HT-29 (cell line): ENCODE measurements at places on chromosomes 6 and 20. TPM values are rescaled to one million over a fixed set of nuclear protein-coding genes. Genes with fewer than 3 reads are reported as not detected.

GRCh38 chr6:151180330-151181048, 59.3 kb upstream of the AKAP12 start:
- DNase-seq, result no peak

Gene PLAGL2
- 6.9 and 7.9 TPM in 2 replicates for total RNA-seq

Gene HLA-DQA2
- not detected in 2 replicates for total RNA-seq

- no peak for DNase-seq
Measured at GRCh38 chr6:167764713-167765479, 61.8 kb upstream of the AFDN start.

DNA sequence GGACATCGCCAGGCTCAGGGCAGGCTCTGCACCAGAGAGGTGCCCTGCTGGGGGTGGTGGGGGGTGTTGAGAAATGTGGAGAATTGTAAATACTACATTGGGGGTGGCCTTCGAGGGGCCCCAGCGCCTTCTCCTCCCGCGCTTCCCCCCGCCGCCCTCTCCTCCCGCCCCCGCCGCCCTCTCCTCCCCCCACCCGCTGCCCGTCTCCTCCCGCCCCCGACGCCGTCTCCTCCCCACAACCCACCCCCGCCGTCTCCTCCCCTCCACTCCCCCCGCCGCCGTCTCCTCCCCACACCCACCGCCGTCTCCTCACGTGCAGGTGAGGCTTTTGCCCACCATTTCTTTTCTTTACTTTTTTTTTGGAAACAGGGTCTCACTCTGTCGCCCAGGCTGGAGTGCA, 1.5 kb upstream of the SRMS start:
- DNase-seq, result no peak

Gene GRM1
- not detected in 2 replicates for total RNA-seq

DNA sequence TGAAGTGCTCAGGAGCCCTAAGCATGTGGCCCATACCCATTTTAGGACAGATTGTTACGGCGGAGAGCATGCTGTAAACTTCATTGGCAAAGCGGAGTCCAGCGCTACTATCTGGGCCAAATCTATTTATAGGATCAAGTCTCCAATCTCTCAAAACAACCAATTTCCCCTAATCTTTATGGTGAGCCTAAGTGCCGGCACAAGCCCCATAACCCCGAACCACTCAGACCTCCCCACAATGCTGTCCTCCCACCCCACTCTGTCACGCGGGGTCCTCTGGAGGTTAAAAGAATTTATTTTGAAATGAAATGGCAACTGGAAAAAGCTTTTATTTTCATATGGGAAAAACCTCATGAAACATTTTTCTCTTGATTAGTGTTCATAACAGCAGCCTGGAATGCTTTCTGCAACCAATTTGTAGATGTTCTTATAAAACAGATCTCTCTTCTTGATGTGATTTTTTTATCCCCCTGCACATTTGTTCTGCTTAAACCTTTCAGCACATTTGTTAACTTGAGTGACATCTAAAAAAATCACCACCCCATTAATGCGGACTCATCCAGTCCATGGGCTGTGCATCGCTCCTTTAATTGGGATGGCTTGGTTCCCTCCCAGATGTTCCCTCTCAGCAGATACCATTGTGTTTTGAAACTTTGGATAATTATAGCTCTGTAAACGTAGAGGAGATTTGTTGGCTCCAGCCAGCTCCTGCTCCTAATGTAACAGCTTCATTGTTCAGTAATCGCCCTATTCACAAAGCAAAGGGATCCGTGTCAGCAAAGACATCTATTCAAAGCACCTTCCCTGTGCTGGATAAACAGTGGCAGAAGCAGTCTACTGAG, 323.6 kb downstream of the CD83 start:
- no peak for DNase-seq

DNA sequence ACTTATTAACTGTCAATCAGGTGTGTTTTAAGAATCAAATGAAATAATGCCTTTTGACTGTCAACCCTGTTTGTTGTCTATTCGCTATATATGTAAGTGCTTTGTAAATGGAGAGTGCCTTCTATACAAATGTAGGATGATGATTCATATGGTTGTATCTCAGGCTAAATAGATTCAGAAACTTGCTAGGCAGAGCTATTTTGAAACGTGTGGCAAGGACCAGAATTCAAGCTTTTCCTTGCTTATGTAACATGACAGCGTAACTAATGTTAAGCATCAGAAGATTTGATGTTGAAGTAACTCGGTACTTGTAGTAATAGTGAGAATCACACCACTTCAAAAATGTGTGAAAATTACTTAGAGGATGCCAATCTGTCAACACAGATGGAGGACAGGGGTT, 3.4 kb downstream of the OGFRL1 start:
- no peak for DNase-seq

GRCh38 chr6:51528556-51528955, 558.9 kb downstream of the PKHD1 start:
- DNase-seq, result no peak

DNA sequence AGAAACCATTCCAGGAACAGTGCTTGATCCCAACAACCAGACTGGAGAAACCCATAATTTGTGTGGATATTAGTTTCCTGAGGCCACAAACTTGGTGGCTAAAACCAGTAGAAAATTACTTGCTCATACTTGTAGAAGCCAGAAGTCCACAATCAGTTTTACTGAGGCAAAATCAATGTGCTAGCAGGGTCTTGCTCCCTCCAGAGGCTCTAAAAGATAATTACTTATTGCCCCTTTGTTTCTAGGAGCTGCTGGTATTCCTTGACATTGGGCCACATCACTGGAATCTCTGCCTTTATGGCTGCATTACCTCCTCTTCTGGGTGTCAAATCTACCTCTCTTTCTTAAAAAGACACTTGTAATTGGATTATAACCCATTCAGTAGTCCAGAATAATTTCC, 142.2 kb upstream of the SAMD5 start:
- no peak for DNase-seq

GRCh38 chr6:42152024-42152423, 9.6 kb upstream of the C6orf132 start:
- DNase-seq, result no peak

DNA sequence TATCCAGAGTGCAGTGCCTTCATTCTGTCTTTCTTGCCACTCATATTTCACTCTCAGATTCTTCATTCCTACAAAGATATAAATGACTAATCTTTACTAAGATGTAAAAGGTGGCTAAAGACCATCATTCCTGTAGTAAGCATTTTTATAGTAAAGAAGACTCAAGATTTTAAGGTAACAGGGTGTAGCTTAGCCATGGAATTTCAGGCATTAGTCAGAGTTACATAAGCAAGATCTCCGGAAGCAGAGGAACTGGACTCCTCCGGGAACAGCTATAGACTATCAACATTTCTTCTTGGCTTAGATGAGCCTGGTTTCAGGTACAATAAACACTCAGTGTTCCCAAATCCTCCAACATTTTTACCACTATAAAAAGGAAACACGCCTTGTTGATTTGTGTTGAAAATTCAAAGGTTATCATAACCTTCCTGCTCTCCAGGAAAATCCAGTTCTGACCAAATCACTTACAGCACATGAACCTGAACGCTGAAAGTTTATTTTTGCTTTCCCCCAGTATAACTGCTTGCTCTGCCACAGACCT, 23.7 kb downstream of the SERPINB1 start:
- peak; percentile 76 for DNase-seq

DNA sequence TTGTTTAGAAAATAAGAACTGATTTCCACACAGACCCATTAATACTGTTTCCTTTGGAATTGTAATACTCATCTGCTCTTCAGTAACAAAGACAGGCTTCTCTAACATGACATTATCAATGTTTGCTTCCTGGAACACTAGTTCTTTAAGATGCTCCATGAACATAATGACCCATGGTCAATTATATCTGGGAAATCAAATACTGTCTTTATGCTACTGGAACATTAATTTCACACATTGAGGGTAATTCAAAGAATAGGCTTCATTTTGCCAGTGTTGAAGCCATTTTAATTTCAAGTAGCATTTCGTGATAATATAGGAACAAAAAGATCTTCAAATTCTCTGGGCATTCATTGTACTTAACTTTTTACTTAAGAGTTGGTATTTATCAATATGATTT, 80.9 kb downstream of the OPN5 start:
- no peak for DNase-seq

DNA sequence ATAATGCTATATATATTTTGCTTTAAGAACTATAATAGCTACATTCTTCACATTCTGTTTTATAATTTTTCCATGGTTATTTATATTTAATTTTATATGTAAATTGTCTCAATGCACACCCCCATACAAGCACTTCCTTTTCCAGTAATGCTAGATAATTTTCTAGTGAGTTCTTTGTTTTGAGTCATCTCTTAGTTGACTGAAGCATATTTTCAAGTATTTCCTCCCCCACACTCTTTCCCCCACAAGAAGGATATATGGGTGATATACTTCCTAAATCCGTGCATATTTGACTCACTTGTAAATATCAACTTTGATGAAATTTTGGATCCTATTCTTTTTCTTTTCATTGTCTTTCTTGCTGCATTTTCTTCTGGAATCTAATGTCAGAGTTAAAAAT, 82.1 kb upstream of the SRSF6 start:
- DNase-seq, result no peak

- no peak for DNase-seq
Measured at GRCh38 chr6:109059571-109060021, 35.0 kb downstream of the SESN1 start.

GRCh38 chr6:43921548-43922425, 151.8 kb downstream of the VEGFA start:
- no peak for DNase-seq

GRCh38 chr20:4637081-4637797, 84.5 kb upstream of the PRND start:
- peak; percentile 18 for DNase-seq

Gene ULBP1
- total RNA-seq, result 0.13 TPM in 1 of 2 replicates, not detected in the other

DNA sequence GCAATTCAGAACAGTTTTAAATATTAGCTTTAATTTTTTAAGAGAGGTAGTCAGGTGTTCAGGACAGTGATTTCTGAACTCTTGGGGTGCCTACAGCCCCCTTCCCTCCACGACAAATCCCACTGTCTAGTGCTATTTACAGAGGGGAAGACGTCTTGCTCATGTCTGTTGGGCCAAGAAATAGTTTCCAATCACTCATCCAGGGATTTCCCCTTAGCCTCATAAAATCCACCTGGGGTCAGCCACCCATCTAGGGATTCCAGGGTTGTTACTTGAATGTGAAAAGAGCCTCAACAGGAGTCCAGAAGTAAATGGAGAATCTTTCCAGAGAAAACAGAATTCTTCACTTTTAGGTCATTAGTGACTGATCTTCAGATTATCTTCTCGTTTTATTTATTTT, 37.0 kb downstream of the BICRAL start:
- no peak for DNase-seq

- DNase-seq, result no peak
Measured at GRCh38 chr20:40535816-40536215, 153.2 kb downstream of the MAFB start.

Gene IPCEF1
- 0.44 TPM in 1 of 2 replicates, not detected in the other for total RNA-seq

GRCh38 chr6:63807056-63807455, 171.5 kb downstream of the PHF3 start:
- DNase-seq, result no peak

DNA sequence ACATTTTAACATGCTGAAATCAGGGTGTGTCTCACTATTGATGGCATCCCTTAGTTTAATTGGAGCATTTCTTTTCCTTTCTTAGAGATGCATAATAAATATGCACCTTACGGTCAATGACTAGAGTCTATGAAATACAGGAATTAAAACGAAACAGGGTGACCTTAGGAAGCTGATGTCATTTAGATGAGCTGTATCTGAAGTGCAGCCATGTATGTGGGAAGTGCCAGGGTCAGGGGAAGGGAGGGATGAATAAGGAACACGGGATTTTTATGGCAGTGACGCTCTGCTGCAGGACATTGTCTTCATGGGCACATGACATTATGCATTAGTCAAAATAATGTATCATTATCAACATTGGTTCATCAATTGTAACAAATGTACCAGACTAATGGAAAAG, 84.0 kb downstream of the AGPAT4 start:
- no peak for DNase-seq

DNA sequence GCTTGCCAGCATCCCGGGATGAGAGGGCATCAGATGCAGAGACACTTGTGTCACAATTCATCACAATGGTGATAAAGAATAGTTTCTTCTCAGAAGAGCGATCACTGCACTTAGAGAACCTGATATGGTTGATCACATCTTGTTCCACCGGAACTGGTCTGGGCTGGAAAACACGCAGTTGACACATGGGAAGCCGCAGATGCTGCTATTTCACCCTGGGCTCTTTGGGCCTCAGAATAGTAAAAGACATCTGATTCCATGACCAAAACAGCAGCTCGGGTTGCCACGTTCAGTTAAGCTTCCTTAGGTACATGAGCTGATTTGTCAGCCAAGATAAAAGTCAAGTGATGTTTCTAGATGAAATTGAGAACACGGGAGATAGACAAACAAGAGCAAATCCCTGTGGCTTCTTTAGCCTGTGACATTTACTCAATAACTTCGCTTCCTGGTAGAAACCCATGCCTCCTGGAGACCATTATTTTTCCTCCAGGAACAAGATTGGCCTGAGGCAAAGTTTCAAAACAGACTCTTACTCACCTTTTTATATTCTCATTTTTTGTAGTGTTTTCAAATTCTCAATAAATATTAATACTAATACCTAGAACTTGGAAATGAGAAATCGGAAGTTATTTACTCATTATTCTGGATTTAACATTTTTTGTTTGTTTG, 59.4 kb downstream of the TRMT6 start:
- no peak for DNase-seq

GRCh38 chr6:43833223-43833995, 63.4 kb downstream of the VEGFA start:
- no peak for DNase-seq

Gene FNDC11
- 2.2 and 2.4 TPM in 2 replicates for total RNA-seq

DNA sequence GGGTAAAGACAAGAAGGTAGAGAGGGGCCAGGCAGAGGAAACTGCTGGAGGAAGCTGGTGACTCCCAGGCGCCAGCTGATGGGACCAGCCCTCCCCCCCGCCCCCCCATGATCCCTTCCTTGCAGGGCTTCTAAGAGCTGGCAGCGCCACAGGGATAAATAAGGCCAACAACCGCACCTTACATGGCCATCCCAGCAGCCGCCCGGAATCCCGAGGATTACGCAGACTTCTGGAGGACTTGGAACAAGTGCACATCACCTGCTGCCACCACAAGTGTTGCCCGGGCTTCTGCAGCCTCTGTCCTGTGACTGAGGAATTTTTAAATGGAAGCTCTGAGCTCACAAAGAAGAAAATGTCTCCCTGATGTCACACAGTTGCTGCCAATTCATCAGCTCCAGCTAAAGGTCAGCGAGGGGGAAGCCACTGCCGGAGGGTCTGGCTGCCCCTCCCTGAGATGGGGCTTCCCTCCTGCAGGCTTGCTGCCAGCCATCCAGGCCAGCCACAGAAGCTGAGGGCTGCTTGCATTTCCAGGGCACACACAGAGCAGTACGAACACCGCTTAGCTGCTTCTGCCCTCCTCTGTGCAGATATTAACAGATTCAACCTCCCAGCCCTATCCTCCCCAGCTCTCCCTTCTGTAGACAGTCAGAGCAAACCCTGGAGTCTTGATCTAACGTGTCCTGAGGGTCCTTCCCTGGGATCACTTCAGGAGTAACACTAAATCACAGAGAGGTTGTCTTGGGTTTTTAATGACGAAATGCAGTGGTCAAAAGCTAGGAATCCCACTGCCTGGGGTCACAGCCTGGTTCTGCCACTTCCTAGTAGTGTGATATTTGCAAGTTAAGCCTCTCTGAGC, 38.6 kb upstream of the PIM1 start:
- peak; percentile 55 for DNase-seq

Gene FBXL4
- 3.4 and 4.7 TPM in 2 replicates for total RNA-seq
